ENCODE measurements at places on chromosomes 1 and 21. TPM values are rescaled to one million over a fixed set of nuclear protein-coding genes. Genes with fewer than 3 reads are reported as not detected.

DNA sequence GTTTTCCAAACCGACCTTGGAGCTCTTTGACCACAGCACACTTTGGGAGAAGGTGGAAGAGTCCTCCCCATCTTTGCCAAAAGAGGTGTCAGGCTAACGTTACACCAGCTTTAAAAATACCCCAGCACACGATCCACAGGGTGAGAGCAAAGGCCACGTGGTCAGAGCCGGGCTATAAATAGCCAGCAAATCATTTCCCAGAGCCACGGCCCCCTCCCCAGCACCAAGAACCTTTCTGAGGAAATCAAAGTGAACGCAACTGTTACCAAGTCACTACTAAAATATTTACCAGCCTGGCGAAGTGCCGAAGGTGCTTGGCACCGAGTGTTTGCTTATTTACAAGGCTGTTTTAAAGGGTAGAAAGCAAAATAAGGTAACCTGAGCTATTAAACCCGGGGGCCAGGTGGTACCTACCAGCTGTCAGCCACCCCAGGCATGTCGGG is 72.4 kb downstream of the CASZ1 start:
- no peak overlapping the region for H3K27ac ChIP-seq
- no peak for DNase-seq
- no peaks in the 10 kb centered on the region for H3K27me3 ChIP-seq
- H3K36me3 ChIP-seq = no peaks in the 10 kb centered on the region
- H3K4me1 ChIP-seq = peaks cover 49% of the 10 kb centered on the region
- H3K4me3 ChIP-seq = no peak overlapping the region

DNA sequence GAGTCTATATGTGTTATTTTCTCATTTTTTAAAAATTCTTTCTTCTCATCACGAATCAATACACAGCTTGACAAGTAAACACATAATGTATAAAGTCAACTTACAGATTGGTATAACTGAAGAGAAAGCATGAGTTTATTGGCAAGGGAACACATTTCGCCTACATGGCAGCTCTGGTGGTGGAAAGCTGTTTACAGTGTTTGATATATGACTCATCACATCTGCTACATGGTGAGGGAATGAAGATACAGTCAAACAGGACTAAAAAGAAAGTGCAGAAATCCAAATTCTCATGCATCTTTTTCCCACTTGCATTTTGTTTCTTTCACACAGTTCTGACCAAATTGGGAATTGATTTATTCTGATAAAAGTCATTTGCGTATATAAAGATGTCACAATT is 122.2 kb upstream of the ADGRL4 start:
- no peaks in the 10 kb centered on the region for H3K36me3 ChIP-seq
- DNase-seq = no peak
- H3K4me1 ChIP-seq = no peaks in the 10 kb centered on the region
- no peak overlapping the region for H3K27ac ChIP-seq
- no peaks in the 10 kb centered on the region for H3K27me3 ChIP-seq

GRCh38 chr1:29169976-29170375 is 11.7 kb downstream of the SRSF4 start:
- no peaks in the 10 kb centered on the region for H3K36me3 ChIP-seq
- H3K4me3 ChIP-seq = no peak overlapping the region
- no peak overlapping the region for H3K27ac ChIP-seq
- no peaks in the 10 kb centered on the region for H3K27me3 ChIP-seq
- peaks cover 30% of the 10 kb centered on the region for H3K4me1 ChIP-seq
- no peak for DNase-seq

- DNase-seq = no peak
- H3K4me3 ChIP-seq = no peak overlapping the region
- H3K4me1 ChIP-seq = peaks cover 9% of the 10 kb centered on the region
These were observed 11.5 kb downstream of the HIPK1 start for GRCh38 chr1:113940365-113941244.

GRCh38 chr1:78101514-78101913 is 55.7 kb downstream of the GIPC2 start:
- no peaks in the 10 kb centered on the region for H3K27me3 ChIP-seq
- no peak for DNase-seq
- no peaks in the 10 kb centered on the region for H3K36me3 ChIP-seq
- H3K27ac ChIP-seq = no peak overlapping the region
- H3K4me3 ChIP-seq = no peak overlapping the region
- no peaks in the 10 kb centered on the region for H3K4me1 ChIP-seq

DNA sequence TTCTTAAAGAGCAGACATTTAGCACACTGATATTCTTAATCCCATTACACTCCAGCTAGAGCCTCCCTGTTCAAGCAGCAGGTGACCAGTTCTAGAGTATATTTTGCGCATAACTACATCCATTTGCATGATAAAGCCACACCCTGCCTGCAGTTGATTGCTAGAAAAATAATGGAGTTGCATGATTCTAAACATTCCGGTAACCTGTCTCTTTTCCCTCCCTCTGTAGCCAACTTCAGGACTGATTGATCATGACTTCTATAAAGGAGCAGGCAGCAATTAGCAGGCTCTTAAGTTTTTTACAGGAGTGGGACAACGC is 14.9 kb downstream of the ARMH1 start:
- no peaks in the 10 kb centered on the region for H3K27me3 ChIP-seq
- no peaks in the 10 kb centered on the region for H3K4me1 ChIP-seq
- H3K4me3 ChIP-seq = no peak overlapping the region
- no peak overlapping the region for H3K27ac ChIP-seq
- DNase-seq = no peak

GRCh38 chr1:231729544-231729943 is 103.0 kb downstream of the DISC1 start:
- no peak overlapping the region for H3K27ac ChIP-seq
- DNase-seq = no peak
- no peak overlapping the region for H3K4me3 ChIP-seq

- H3K4me1 ChIP-seq = no peaks in the 10 kb centered on the region
- H3K4me3 ChIP-seq = no peak overlapping the region
These were observed 8.8 kb upstream of the ZNF124 start for GRCh38 chr1:247180581-247180980.

GRCh38 chr1:56032096-56032676 is 547.2 kb downstream of the PLPP3 start:
- H3K4me3 ChIP-seq = no peak overlapping the region
- DNase-seq = no peak
- H3K27me3 ChIP-seq = no peaks in the 10 kb centered on the region
- no peaks in the 10 kb centered on the region for H3K4me1 ChIP-seq
- no peak overlapping the region for H3K27ac ChIP-seq
- no peaks in the 10 kb centered on the region for H3K36me3 ChIP-seq

The LCE1D gene
- not detected for total RNA-seq

The SYT14 gene
- 8.9 TPM for total RNA-seq

The HLX gene
- total RNA-seq = not detected

The SIM2 gene
- not detected for total RNA-seq
